ENCODE measurements at places on chromosomes 1 and 21.

- no peak for DNase-seq
Measured at GRCh38 chr1:112021263-112021662, 31.8 kb upstream of the KCND3 start.

DNA sequence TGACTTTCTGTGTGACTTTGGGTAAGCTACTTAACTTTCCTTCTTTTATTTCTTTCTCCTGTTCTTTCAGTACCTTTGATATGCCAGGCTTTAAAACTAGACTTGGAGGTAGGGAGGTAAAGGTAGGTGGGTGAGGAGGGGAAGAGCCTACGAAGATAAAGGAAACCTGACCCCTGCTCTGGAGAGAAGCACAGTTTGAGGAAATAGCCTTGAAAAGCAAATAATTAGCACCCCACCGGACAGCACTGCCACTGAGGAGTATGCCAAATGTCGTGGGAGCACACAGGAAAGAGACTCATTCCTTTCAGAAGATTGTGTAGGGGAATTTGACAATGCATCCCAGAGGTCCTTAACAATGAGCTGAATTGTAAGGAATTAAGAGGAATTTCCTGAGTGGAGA lies 65.2 kb upstream of the SPAG17 start:
- DNase-seq, result no peak

DNA sequence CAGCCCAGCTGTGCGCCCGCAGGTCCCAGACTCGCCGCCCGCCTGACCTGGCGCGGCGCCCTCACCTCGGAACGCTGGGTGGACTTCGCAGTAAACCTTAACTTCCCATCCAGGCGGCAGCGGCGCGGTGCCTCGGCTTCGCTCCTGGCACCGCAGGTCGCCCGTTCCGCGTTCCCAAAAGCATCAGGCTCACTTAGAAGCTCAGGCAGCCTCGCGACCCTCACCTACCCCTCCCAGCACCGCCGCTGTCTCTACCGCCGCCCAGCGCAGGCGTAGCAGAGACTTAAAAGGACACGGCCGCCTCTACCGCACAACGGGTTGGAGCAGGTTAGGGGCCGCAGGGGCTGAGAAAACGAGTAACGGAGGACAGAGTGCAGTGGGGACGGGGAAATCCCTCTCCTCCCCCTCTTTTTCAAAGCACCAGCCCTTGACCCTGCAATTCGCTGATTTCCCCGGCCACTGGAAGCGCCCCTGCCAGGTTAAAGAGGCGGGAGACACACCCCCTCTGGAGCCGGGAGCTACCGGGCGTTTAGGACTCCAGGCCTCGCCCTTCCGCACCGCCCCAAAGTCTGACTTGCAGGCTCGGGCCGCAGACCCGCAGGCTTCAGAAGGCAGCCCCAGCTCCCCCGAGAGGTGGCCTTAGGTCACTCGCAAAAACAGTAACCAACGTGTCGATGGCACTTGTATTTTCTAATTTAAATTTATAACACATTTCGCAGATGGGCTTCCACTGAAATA lies 328.5 kb downstream of the FAM72C start:
- no peak for DNase-seq

DNA sequence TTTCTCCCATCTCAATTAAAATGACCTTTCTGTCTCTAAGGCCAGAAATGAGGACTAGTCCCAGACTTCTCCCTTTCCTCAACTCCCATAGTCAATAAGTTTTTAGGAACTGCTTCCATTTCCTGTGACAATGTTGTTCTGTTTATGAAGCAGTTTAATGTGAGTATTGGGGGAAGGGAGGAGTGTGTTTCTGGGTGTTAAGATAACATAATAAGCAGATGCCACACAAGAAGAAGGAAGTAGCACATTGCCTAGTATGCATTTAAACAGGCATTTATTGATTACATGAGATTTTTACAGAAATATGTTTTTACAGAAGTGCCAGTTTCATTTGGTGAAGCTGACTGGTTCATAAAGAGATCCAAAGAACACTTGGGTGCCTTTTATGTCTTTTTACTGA lies 65.6 kb upstream of the TNR start:
- DNase-seq, result no peak

GRCh38 chr1:155649676-155650075 lies 38.9 kb downstream of the YY1AP1 start:
- no peak for DNase-seq

- peak; percentile 60 for DNase-seq
Measured at GRCh38 chr1:41366455-41367287, 5.4 kb downstream of the FOXO6 start.

DNA sequence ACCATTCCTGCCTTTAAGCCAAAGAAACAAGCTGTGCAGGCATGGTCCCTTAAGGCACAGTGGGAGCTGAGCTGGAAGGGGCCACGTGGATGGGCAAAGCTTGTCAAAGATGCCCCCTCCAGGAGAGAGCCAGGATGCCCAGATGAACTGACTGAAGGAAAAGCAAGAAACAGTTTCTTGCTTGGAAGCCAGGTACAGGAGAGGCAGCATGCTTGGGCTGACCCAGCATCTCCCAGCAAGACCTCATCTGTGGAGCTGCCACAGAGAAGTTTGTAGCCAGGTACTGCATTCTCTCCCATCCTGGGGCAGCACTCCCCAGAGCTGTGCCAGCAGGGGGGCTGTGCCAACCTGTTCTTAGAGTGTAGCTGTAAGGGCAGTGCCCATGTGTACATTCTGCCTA lies 1.3 kb upstream of the SLC50A1 start:
- no peak for DNase-seq

DNA sequence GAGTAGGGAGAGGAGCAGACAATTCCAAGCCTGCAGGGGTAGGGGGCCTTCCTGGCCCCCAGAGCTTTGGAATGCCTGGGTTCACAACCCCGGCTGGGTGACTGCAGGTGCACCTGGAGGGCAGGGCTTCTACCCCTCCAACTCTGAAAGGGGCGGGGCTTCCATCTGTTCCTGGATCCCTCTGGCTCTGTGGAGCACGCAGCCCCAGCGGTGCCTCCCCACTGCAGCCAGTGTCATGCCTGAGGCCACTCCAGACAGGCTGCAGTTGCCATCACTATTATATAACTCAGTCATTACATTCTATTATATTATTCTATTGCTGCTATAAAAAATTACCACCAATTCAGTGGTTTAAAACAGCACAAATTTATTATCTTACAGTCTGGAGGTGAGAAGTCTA lies 12.5 kb upstream of the FNBP1L start:
- DNase-seq, result no peak

DNA sequence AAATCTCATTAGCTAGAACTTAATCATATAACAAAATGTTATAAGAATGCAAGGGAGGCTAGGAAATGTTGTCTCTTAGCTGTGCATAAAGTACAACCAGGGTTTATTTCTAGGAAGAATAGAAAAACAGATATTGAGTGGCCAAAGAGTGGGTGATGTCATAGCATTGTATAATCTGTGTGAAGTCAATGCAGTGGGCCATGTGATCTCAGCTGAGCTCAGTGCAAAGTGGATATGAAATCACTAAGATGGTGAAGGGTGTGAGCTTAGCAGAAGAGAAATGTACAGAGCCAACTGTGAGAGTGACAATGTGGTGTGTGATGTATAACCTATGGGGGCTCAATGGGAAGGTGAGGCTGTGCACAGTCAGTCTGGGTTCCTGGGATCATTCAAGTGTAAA lies 29.7 kb upstream of the DUSP23 start:
- DNase-seq, result no peak

GRCh38 chr1:83970802-83971201 lies 28.1 kb downstream of the TTLL7 start:
- no peak for DNase-seq

- DNase-seq, result peak; percentile 37
Measured at GRCh38 chr1:46342084-46342656, 1.6 kb downstream of the NSUN4 start.

DNA sequence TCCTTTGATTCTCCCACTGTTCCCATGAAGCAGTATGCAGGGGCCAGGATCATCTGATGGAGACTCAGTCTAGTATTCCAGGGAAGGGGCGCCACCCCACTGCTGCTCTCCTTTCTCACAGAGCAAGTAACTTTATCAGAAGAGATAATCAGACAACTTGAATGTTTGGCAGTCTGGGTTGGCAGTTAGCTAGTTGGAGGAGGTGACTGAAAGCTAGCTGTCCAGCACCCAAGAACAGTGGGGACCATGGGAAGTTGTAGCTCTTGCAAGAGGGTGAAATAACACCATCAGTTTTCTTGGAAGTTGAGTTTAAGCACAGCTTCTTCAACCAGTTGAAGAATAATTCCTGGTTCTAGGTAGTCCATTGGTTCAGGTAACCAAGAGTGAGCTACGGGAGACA lies 22.2 kb upstream of the AGL start:
- DNase-seq, result no peak

- DNase-seq, result no peak
Measured at GRCh38 chr21:45887120-45887611, 94.4 kb upstream of the COL6A1 start.

GRCh38 chr1:51203874-51204245 lies 32.2 kb upstream of the RNF11 start:
- DNase-seq, result no peak

GRCh38 chr1:80893115-80893514 lies 907.6 kb upstream of the ADGRL2 start:
- no peak for DNase-seq

DNA sequence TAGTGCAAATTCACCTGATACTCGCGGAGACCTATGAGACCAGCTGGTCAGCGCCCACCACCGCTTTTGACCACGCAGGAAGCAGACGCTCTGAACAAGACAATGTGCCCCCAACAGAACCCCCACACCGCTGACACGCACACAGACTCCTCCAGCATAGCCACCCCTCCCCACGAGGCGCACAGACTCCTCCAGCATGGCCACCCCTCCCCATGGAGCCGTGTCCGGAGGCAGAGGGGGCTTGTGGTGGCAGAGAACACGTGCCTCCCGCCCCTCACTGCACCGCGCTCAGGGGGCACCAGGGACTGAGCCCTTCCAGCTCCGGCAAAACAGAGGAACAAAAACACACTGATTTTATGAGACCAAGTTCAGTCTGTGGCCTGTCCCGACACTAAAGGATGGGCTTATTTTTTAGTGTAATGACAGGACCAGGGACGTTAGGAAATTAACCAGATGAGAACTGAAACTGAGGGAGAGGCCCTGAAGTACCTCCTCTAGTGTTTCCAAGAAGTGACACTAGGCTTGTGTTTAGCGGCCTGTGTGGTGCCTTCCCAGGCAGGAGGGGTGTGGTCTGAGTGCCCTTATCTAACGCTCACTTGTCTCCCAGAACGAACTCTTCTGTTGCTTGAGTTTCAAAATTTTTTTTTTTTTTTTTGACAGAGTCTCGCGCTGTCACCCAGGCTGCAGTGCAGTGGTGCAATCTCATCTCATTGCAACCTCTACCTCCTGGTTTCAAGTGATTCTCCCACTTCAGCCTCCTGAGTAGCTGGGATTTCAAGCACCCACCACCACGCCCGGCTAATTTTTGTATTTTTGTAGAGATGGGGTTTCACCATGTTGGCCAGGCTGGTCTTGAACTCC lies 10.0 kb upstream of the AGPAT3 start:
- peak; percentile 27 for DNase-seq

DNA sequence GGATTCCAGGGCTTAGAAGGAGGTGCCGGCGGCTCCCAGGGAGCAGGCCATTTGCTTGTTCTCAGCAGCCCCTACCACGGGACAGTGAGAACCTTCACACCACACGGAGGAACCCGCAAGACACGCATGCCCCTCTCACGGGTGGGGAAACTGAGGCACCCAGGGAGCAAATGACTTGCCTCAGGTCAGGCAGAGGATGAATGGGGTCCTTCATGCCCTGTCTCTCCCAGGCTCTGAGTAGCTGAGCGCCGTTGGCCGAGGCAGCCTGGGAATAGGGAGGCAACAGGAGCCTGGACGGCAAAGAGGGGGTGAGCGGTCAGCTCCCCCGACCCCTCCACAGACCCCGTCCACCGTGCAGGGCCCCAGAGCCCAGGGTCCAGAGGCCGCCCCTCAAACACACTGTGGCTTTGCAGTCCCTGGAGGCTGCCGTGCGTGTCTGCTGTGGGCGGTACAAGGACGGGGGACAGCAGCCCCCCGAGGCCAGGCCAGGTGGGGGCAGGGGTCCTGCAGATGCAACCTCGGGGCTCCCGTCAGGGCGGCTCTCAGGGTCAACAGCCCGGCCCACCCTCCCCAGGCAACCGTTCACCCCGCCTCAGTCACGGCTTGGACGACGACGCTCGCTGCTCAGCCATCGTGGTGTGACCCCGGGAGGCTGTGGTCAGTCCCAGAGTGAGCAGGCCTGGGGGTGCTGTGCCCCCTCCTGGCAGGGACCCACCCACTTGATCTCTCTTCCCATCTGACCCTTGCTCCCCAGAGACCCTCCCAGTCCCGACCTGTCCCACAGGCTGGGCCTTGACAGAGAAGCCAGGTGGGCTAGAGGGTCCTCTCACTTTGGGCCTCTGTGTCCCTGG lies 15.8 kb upstream of the COL6A2 start:
- no peak for DNase-seq

- no peak for DNase-seq
Measured at GRCh38 chr1:118081387-118081786, 103.6 kb downstream of the SPAG17 start.

DNA sequence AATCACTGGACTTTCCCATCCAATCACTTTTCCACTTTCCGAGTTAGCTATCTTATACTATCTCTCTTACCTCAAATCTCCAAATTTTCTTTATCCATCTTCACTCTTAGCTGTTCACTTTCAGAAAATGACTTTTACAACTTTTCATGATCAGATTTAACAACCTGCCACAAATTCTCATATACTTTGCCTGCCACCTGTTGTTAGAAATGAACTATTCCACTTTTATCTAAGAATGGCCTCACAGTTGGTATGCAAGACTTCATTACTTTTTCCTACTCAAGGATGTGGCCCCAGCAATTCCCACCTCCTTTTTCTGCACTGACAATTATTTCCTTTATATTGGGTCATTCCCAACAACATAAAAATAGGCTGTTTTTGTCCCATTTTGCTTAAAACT lies 93.6 kb upstream of the DEPDC1 start:
- no peak for DNase-seq

DNA sequence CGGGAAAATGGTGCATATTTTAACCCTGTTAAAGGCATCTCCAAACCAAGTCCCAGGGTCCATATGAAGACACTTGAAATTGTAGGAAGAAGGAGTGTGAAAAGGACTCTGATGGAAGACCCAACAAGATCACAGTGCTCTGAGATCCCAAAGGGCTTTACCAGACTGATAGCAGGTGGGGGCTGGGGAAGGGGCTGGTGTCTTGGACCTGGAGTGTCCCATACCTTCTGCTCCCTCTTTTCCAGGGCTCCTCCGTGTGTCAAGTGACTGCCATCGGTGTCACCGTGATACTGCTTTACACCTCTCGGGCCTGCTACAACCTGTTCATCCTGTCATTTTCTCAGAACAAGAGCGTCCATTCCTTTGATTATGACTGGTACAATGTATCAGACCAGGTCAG lies 37.3 kb downstream of the GPR137B start:
- DNase-seq, result no peak

GRCh38 chr1:229803626-229804217 lies 177.7 kb downstream of the URB2 start:
- no peak for DNase-seq

DNA sequence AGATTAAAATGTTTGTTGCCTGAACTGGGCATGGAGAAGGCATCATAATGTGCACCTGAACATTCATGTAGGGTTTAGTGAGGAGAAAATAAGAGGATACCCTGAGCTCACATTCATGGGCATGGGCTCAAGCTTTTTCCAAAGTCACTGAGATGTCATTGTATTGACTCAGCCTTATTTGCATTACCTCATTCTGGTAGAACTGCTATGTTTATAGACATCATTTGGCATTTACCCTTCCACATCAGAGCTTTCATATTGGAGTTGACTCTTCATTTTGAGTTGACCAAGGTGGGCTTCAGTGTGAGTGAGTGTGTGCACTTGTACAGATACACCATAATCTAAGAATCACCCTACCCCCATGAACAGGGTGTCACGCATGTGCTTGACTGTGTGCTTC lies 143.2 kb downstream of the PBX1 start:
- DNase-seq, result no peak

GRCh38 chr1:230351514-230351913 lies 74.6 kb downstream of the PGBD5 start:
- no peak for DNase-seq

Measured in CD4-positive, alpha-beta T cell treated with Interleukin-21 for 1 hour (primary cell).